ENCODE measurements at places on chromosomes 12 and 14.

- H3K27ac ChIP-seq, result no peak overlapping the region
- no peaks in the 10 kb centered on the region for H3K36me3 ChIP-seq
- H3K27me3 ChIP-seq, result no peaks in the 10 kb centered on the region
- no peaks in the 10 kb centered on the region for H3K4me1 ChIP-seq
- no peak for DNase-seq
- no peak overlapping the region for H3K4me3 ChIP-seq
These were observed 291.5 kb downstream of the FUT8 start for GRCh38 chr14:65703996-65704395.

DNA sequence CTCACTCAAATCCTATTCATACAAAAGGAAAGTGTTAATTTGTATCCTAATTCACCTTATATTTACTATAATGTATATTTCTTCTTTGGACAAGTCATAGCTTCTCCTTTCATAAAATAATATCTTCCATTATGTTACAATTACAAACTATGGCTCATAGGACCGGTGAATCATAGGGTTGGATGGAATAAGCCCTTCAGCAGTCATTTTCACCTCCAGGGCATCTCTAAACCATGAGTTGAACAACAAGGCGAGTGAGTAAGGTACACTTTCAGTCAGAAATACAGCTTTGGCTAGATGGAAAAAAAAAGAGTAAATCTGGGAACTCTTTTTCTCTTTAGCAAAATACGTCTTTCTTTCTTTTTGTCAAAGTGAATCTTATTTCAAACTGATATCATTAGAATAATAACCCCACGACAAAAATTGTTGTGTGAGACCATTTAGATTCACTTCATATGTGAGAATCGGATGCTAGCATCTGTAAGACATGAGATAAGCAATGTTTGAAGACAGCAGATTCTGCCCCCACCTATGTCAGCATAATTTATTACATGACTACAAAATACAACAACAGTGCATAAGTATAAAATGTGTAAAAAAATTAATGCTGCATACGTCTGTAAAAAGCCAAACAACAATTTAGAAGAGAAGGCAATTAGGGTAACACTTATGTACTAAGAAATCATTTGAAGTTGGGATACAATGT, 184.4 kb upstream of the SLC38A2 start:
- H3K27me3 ChIP-seq, result no peaks in the 10 kb centered on the region
- H3K36me3 ChIP-seq, result no peaks in the 10 kb centered on the region
- DNase-seq, result no peak
- no peak overlapping the region for H3K4me3 ChIP-seq

GRCh38 chr12:93857279-93857938, 180.2 kb downstream of the CRADD start:
- H3K27me3 ChIP-seq, result no peaks in the 10 kb centered on the region
- H3K4me3 ChIP-seq, result no peak overlapping the region
- no peak for DNase-seq
- H3K36me3 ChIP-seq, result peaks cover 2% of the 10 kb centered on the region

DNA sequence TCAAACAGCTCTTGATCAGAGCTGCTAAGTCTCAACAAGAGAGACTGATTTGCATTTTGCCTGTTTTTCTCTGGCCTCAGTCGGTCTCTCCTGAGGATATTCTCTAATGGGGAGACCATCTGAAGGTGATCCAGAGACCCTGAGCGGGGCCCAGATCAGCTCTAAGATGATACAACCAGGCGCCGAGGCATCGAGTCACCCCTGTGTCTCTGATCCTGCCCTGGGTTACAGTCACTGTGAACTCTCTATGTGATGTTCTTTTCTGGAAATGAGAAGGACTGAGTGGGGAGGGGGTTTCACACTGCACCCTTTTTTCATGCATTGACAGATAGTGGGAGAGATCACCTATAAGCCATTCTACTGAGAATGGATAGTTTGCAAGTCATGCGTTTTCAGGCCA, 247.6 kb upstream of the PWP1 start:
- no peaks in the 10 kb centered on the region for H3K4me1 ChIP-seq
- H3K36me3 ChIP-seq, result no peaks in the 10 kb centered on the region
- no peak overlapping the region for H3K4me3 ChIP-seq
- no peaks in the 10 kb centered on the region for H3K27me3 ChIP-seq
- no peak for DNase-seq

- no peak overlapping the region for H3K4me3 ChIP-seq
- H3K27ac ChIP-seq, result peak overlapping the region; percentile 81
- no peaks in the 10 kb centered on the region for H3K27me3 ChIP-seq
- DNase-seq, result no peak
- H3K4me1 ChIP-seq, result no peaks in the 10 kb centered on the region
- H3K36me3 ChIP-seq, result no peaks in the 10 kb centered on the region
These were observed 1.5 kb upstream of the SUPT16H start for GRCh38 chr14:21385188-21385904.

DNA sequence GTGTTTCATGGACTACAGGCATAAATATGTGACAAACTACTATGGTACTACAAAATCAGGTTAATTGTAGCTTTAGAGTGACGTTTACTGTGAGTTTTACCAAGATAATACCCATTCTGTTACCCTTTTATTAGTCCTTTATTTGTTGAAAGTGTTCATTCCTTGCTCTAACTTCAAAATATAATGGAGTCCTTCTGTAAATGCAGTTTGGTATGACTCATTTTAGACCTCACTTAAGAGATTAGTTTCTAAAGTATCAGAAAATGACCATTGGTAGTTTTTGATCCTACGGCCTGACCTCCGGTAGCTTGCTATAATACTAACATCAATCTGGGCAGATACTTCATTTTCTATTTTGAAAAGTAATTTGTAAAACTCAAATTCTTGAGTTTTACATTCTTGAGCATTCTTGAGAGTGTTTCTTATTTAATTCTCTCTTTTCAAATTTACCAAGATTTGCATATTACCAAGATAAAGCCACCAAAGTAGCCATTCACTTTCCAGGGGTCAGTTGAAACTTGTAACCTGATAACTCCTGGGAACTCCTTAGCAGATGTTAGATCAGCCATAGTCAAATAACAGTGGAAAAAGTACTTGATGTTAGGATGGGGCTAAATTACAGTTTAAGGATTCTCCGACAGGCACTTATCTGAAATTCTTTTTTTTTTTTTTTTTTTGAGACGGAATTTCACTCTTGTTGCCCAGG, 4.2 kb downstream of the HSPA2 start:
- no peaks in the 10 kb centered on the region for H3K27me3 ChIP-seq
- no peak overlapping the region for H3K27ac ChIP-seq
- H3K4me1 ChIP-seq, result peaks cover 24% of the 10 kb centered on the region
- DNase-seq, result no peak
- H3K4me3 ChIP-seq, result no peak overlapping the region
- H3K36me3 ChIP-seq, result no peaks in the 10 kb centered on the region

GRCh38 chr14:91061056-91061887, 831 bp upstream of the RPS6KA5 start:
- peak overlapping the region; percentile 48 for H3K4me3 ChIP-seq
- H3K27me3 ChIP-seq, result no peaks in the 10 kb centered on the region
- DNase-seq, result no peak
- H3K27ac ChIP-seq, result peak overlapping the region; percentile 80
- peaks cover 22% of the 10 kb centered on the region for H3K4me1 ChIP-seq

GRCh38 chr12:21337959-21338744, 3.4 kb upstream of the SLCO1A2 start:
- H3K36me3 ChIP-seq, result no peaks in the 10 kb centered on the region
- H3K27ac ChIP-seq, result no peak overlapping the region
- H3K4me1 ChIP-seq, result no peaks in the 10 kb centered on the region
- no peak overlapping the region for H3K4me3 ChIP-seq
- no peaks in the 10 kb centered on the region for H3K27me3 ChIP-seq

DNA sequence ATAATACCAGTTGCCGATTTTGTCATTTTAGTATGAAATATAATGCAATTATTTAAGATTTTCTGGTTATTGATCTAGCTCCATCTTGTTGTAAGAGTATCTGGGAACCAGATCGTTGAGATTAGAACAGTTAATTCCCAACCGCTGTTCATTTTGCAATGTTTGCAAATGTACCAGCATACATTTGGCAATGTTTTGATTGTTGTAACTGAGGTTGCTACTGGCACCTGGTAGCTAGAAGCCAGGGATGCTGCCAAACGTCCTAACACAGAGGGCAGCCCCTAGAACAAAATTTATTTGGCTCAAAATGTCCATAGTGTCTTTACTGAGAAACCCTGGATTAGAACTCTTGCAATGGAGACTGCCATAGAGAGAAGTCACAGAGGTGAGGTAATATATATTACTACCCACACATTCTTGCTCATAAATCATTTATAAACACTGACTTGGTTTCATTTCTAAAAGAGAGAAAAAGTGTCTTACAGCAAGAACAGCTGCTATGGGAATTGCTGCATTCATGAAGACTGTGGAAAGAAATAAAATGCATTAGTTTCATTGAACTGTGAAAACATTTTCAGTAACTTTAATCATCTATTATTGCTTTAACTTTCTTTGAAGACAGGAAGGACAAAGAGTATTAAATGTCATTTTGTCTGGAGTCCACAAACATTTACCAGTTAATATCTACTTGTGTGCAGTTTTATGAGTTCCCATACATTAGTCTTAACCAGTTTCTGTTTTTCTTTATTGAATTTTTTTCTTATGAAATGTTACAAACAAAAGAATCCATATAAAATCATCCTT, 46.2 kb downstream of the ABCC9 start:
- DNase-seq, result no peak
- H3K27me3 ChIP-seq, result no peaks in the 10 kb centered on the region
- no peaks in the 10 kb centered on the region for H3K36me3 ChIP-seq
- H3K27ac ChIP-seq, result no peak overlapping the region
- H3K4me3 ChIP-seq, result no peak overlapping the region
- H3K4me1 ChIP-seq, result no peaks in the 10 kb centered on the region

GRCh38 chr14:103560691-103561090, 1.8 kb downstream of the BAG5 start:
- peaks cover 22% of the 10 kb centered on the region for H3K36me3 ChIP-seq
- no peak for DNase-seq
- H3K4me3 ChIP-seq, result no peak overlapping the region
- H3K27ac ChIP-seq, result no peak overlapping the region

- H3K27me3 ChIP-seq, result no peaks in the 10 kb centered on the region
- peak overlapping the region; percentile 64 for H3K4me3 ChIP-seq
- peak overlapping the region; percentile 99 for H3K27ac ChIP-seq
- DNase-seq, result peak; percentile 38
- peaks cover 25% of the 10 kb centered on the region for H3K36me3 ChIP-seq
These were observed 612 bp downstream of the CIDEB start for GRCh38 chr14:24307156-24307574.

- H3K27ac ChIP-seq, result no peak overlapping the region
- H3K4me3 ChIP-seq, result no peak overlapping the region
- DNase-seq, result no peak
- no peaks in the 10 kb centered on the region for H3K4me1 ChIP-seq
These were observed 153.1 kb downstream of the BCL11B start for GRCh38 chr14:99118946-99119345.

DNA sequence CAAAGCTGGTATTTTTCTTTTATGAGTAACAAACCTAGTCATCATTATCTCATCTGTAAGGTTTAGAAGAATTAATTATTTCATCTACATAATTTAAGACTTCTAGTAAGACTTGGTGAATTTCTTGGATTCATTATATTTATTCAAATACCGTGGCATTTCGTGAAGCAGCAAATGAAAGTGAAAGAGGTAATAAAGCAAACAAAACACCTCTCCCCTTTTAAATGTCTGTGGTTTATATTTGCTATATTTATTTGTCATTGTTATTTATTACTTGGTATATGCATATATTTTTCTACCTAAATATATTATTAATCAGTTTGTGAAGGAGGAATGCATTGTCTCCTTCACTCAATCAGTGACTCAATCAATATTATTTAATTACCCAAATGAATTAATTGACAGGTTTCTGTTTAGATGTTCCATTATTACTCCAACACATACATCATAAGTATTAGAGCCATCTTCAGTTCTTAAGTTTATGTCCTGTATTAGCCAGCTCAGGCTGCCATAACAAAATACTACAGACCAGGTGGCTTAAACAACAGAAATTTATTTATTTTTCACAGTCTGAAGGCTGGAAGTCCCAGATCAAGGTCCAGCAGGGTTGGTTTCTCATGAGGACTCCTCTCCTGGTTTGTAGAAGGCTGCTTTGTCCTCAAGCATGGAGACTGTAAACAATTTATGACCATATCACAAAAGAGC, 6.6 kb downstream of the CFAP54 start:
- H3K36me3 ChIP-seq, result no peaks in the 10 kb centered on the region
- H3K27ac ChIP-seq, result peak overlapping the region; percentile 44
- DNase-seq, result no peak
- H3K4me3 ChIP-seq, result no peak overlapping the region

DNA sequence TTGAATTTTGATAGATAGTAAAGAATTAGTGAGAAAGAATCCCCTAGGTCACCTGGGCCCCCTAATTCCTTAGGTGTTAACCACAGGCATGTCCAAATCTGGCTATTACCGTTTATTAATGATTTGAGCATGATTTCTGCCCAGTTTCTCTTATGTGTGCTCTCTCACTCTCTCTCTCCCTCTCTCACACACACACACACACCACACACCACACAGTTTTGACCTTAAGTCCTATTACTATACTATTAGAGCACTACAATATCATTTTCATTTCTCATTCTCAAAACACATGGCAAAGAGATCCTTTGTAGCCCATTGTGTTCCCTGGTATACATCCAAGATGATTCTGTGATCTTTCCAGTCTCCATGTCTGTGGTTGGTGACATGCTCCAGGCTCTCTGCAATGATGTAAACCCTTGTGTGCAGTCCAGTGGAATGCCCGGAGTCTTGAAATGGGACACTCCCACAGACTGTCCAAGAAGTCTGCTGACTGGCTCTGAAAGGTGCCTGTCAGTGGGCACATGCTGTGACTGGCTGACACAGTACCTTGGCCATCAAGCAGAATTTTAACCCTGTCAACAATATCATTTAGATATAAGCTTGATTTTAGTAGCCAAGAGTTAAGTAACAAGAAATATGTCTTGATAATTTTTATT, 96.2 kb downstream of the FIGNL2 start:
- no peaks in the 10 kb centered on the region for H3K27me3 ChIP-seq
- H3K4me3 ChIP-seq, result no peak overlapping the region
- H3K36me3 ChIP-seq, result no peaks in the 10 kb centered on the region
- no peaks in the 10 kb centered on the region for H3K4me1 ChIP-seq
- no peak for DNase-seq
- no peak overlapping the region for H3K27ac ChIP-seq

GRCh38 chr12:49609875-49610154, 4.4 kb upstream of the FAM186B start:
- H3K4me3 ChIP-seq, result no peak overlapping the region
- H3K4me1 ChIP-seq, result no peaks in the 10 kb centered on the region

GRCh38 chr14:76280221-76280620, 95.7 kb upstream of the ESRRB start:
- H3K36me3 ChIP-seq, result no peaks in the 10 kb centered on the region
- no peaks in the 10 kb centered on the region for H3K27me3 ChIP-seq
- no peaks in the 10 kb centered on the region for H3K4me1 ChIP-seq
- H3K27ac ChIP-seq, result no peak overlapping the region
- H3K4me3 ChIP-seq, result no peak overlapping the region

- peaks cover 12% of the 10 kb centered on the region for H3K27me3 ChIP-seq
- no peaks in the 10 kb centered on the region for H3K4me1 ChIP-seq
- H3K4me3 ChIP-seq, result no peak overlapping the region
- H3K27ac ChIP-seq, result no peak overlapping the region
- no peak for DNase-seq
These were observed 13.7 kb upstream of the SIX1 start for GRCh38 chr14:60662982-60663381.

- H3K4me3 ChIP-seq, result no peak overlapping the region
- no peak overlapping the region for H3K27ac ChIP-seq
- H3K27me3 ChIP-seq, result no peaks in the 10 kb centered on the region
- H3K4me1 ChIP-seq, result peaks cover 17% of the 10 kb centered on the region
- no peak for DNase-seq
- H3K36me3 ChIP-seq, result peaks cover 58% of the 10 kb centered on the region
These were observed 9.2 kb downstream of the PTGES3 start for GRCh38 chr12:56678852-56679251.

All from small intestine (tissue), 16 donors.